ENCODE measurements at places on chromosomes 3 and 15.

- DNase-seq, result no peak
These were observed 36.7 kb downstream of the PXYLP1 start for GRCh38 chr3:141268306-141268705.

DNA sequence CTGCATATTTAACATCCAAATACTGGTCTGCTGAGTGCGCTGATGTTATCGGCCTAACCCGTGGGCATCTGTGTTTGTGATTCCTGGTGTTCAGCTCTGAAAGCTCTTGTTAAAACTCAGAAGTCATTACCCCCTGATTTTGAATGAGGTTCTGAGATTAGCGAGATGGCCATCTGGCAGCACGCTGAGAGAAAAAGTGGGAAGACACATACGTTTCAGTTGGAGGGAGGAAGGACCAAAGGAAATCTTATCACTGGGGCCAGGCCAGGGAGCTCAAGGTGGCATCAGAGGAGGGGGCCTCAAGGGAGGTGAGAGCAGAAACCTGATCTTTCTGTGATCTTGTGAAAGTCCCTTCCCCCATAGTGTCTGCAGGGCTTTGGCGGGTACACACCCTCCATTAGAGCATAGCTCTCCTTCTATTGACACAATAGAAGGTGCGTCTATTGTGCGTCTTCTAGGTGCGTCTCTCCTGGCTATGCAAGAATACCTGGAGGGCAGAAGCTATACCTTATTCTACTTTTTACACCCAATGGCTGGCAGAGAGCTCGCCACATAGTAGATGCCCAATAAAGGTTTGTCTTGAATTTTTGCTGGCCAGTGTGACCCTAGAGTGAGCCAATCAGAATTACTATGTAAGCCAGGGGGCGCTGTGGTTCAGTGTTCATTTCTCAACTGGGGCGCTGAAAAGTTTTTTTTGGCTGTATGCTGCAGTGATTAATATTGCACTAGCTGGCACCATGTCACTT, 182.4 kb downstream of the SHQ1 start:
- peak; percentile 56 for DNase-seq

DNA sequence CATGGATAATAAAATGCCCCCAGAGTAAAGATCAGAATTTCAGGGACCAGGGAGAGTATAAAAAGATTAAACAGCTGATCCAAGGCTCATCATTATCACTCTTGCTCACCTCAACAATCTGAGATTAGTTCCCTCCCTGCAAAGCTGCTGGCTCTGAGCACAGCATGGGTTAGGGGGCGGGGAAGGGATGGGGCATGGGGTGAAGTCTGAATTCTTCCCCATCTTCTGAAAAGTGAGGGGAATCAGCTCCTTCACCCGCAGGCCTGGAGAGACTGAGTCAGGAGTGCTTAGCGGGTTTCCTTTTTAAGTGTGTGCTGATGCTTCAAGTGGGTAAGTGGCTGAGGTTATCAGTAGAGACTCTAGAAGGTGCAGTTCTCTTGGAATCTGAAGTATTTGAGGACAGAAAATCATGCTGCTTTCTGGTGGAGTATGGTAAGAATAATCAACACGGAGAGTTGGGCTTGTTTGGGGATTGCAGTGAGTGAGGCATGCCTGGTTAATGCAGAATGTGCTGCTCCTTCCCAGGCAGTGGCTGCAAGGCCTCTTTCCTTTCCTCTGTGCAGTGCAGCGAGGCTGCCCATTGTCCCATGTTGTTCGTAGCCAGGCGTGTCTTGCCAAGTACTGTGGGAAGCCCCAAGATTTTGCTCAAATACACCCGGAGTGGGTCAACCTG, 59.2 kb upstream of the TRAK1 start:
- no peak for DNase-seq

DNA sequence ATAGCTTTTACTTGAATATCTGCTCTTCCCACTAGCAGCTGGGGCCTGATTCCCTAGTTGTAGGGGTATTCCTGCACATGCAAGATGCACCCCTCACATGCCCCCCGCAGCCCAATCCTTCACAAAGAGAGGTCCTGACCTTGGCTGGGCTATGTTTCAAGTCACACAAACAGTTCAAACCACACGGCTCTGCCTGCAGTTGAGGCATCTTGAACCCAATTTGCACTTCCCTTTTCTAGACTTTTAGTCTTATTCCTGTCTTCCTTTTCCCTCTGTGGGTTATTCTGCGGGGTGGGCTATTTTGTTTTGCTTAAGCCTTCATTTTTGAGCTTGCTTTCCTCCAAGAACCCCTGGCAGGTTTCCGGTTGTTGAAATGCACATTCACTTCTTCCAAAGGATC, 13.3 kb upstream of the CCR1 start:
- no peak for DNase-seq

- no peak for DNase-seq
These were observed 28.3 kb downstream of the CAPN3 start for GRCh38 chr15:42387603-42388002.

- DNase-seq, result no peak
These were observed 124.0 kb upstream of the EPHA3 start for GRCh38 chr3:88983458-88983857.

All from glutamatergic neuron (in vitro differentiated cells).